Epithelial cell of proximal tubule (primary cell): ENCODE measurements at places on chromosomes 1 and 21. TPM values are rescaled to one million over a fixed set of nuclear protein-coding genes. Genes with fewer than 3 reads are reported as not detected.

Gene LCE2C
- total RNA-seq = not detected in 2 replicates

Gene PTCH2
- under 0.01 TPM in 1 of 2 replicates, not detected in the other for total RNA-seq

Gene LCE1A
- not detected in 2 replicates for total RNA-seq

Gene PDC
- not detected in 2 replicates for total RNA-seq

Gene ADCY10
- total RNA-seq = not detected in 2 replicates

Gene TNFRSF9
- total RNA-seq = 0.69 and 1.4 TPM in 2 replicates

Gene OR2T33
- total RNA-seq = not detected in 2 replicates

Gene AMY1A
- total RNA-seq = not detected in 2 replicates

Gene BEND5
- total RNA-seq = 1.3 and 1.9 TPM in 2 replicates
